NCI-H774 (cell line): ENCODE measurements at places on chromosomes 1 and 21.

- DNase-seq: no peak
These were observed 56.7 kb downstream of the MRPS6 start for GRCh38 chr21:34129901-34130715.

DNA sequence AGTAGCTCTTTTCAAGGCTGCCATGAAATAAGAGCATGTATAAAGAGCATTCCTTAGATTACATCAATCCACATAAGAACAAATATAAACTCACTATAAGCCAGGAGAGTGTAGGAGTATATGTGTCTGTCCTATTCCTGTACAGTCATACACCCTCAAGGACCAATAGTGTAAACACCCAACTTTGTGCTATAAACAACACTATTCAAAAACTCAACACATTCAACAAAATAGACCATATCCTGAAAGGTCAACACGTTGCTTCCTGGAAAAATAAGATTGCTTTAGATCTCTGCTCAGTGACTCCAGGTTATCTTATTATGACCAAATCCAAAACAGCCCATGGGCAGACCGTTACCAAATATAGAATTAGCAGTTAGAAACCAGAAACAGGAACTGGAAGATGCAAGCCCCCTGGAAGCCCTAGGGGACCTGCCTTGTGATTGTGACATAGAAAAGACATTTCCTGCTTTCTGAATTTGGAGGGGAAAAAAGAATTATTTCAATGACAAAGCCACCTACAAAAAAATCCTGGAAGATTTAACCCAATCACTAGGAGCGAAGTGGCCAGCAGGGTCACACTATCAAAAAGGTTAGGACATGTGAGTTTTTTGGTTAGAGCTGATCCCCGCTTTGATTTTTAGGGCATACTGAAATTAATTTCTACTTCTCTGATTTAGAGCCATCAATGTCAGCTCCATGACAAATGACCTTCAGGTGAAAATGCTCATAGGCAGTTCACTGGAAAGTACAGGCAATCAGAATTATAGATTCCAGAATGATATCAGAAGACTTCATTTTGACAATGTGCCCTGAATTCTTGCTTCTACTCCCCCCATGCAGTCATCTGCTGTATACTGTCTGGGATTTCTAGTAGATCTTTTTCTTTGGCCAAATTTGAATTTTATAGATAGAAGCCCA, 59.9 kb downstream of the LRRC8C start:
- DNase-seq: no peak

GRCh38 chr1:46581681-46582455, 22.2 kb downstream of the MKNK1 start:
- DNase-seq: no peak

DNA sequence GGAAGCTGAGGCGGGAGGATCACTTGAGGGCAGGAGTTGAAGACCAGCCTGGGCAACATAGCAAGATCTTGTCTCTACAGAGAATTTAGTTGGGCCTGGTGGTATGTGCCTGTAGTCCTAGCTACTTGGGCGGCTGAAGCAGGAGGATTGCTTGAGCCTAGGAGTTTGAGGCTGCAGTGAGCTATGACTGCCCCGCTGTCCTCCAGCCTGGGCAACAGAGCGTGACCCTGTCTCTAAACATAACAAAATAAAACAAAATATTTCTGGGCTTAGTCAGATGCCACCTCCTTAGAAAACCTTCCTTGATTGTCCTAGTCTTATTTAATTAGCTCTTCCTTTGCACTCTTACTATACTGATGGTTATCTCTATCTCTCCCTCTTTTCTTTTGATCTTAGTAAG, 8.5 kb downstream of the TGFB2 start:
- DNase-seq: no peak

- DNase-seq: no peak
These were observed 11.8 kb downstream of the SIM2 start for GRCh38 chr21:36710729-36711048.

DNA sequence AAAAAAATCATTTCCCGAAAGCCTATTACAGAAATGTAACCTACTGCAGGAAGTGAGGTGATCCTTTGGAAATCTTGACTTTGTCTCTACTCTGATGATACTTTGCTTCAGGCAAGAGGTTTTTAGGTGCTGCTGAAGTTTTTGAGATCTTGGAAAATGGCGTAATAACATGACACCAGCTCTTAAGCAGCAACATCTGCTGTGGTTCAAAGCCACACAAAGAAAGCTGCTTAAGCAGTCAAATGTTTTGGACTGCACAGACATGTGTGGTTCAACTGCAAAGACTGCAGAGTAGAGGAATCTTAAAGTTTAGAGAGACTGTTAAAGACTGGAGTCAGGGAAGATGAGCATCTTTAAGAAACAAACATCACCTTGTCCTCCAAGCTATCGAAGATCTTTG, 139.0 kb downstream of the RASAL2 start:
- DNase-seq: no peak

GRCh38 chr1:67162954-67163353, 3.3 kb upstream of the IL23R start:
- DNase-seq: no peak

DNA sequence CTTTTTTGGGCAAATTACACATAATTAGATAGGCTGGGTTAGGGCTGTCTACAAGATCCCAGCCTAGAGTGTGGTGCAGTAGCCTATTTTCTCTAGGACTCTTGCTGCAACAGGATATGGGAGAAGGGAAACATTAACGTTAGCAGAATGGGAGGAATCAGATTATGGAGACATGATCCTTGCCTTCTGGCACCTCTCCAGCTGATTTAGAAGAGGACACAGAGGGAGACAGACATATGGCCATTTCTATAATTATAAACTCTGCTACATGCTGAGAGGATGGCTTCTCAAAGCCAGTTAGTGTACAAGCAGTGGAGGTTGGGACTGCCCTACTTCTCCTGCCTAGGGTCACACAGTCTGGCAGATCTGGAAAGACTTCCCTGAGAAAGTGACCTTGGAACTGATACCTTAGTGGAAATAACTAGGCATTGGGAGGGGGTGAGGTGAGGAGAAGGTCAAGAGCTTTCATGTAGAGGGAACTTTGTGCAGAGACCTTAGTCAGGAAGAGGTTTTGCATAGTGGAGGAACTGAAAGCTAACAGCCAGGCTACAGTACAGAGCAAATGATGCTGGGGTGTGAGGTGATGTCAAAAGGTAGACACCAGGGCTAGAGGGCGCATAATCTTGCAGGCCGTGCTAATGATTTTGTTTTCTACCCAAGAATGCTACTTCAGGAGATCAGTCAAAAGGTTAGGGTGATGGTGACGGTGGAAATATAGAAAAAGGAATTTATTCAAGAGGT, 1.2 kb upstream of the CD1D start:
- no peak for DNase-seq

DNA sequence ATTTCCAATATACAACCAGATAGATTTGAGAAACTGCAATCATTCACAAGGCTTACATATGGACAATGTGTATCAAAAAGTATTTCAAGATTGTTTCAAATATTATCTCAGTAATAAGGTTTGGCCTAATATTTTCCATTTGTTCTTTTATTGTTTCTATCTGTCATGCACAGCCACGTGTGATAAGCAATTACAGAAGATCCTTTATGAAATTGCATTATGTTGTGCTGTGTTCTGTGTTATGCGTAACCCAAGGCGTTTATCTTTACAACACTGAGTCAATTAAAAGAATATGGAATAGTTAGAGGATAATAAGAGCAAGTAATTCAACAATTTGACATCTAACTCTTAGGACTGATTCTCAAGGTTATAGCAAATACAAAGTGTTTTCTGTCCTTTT, 1009.3 kb upstream of the PRMT6 start:
- no peak for DNase-seq

DNA sequence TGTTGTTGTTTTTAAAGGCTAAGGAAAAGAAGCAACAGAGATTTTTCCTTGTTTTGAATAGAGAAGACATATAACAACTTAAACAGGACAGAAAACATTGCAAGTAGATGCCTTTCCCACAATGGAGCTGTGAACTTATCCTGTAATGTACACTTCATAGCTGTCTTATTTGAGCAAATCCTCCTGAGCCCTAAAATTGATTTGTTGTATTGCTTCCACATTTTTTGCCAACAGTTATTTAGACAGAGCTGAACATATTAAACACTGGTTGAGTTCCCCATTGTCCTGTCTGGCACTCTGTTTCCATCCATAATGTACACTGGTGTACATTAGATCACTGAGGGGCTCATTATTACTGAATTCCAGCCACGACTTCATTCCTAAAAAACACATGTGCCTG, 32.2 kb downstream of the CACHD1 start:
- DNase-seq: no peak

- no peak for DNase-seq
These were observed 24.4 kb upstream of the ZC3H12A start for GRCh38 chr1:37449936-37450335.

DNA sequence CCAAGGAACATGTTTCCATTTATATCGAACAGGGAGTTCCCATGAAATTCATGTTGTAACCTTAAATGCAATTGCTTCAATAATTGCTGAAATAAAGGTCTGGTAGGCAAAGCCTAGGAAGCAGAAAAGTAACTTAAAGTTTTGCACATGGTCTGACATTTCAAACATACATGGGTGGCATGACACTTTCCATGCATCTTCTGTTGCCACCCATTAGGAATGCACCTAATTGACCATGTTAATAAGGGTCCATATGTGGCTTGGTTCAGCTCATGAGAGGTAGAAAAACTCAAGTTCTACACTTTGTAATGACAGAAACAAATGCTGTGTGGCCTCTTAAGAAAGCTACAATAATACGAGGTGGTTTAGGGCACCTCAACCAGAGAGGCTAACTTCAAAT, 72.0 kb upstream of the GORAB start:
- DNase-seq: no peak

DNA sequence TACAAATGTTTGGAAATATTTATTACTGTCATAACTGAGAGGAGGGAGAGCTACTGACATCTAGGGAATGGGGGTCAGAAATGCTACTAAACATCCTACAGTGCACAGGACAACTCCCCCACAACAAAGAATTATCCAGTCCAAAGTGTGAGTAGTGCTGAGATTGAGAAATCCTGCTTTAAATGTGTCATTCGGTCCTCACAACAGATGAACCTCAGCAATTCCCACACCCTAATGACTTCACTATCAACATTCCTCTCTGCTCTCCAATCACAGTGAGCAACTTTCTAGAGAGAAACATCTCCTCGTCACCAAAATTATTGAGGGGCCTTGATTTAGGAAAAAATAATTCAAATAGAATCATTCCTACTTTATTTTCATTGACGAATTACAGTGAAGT, 18.0 kb downstream of the OMA1 start:
- DNase-seq: no peak

- peak; percentile 57 for DNase-seq
These were observed 69.8 kb upstream of the DIRAS3 start for GRCh38 chr1:68120136-68120791.
